ENCODE measurements at places on chromosomes 3 and 15.
A peak's percentile ranks its signal among the peaks of the same experiment; 100 is the strongest.

- DNase-seq: no peak
Measured at GRCh38 chr15:85421116-85421925, 40.9 kb downstream of the AKAP13 start.

- DNase-seq: no peak
Measured at GRCh38 chr15:49163678-49164077, 6.4 kb upstream of the GALK2 start.

- no peak for DNase-seq
Measured at GRCh38 chr3:175896655-175897054, 1037.5 kb downstream of the NAALADL2 start.

- no peak for DNase-seq
Measured at GRCh38 chr3:149848688-149849087, 35.7 kb downstream of the RNF13 start.

- no peak for DNase-seq
Measured at GRCh38 chr3:18389108-18389733, 35.9 kb downstream of the SATB1 start.

DNA sequence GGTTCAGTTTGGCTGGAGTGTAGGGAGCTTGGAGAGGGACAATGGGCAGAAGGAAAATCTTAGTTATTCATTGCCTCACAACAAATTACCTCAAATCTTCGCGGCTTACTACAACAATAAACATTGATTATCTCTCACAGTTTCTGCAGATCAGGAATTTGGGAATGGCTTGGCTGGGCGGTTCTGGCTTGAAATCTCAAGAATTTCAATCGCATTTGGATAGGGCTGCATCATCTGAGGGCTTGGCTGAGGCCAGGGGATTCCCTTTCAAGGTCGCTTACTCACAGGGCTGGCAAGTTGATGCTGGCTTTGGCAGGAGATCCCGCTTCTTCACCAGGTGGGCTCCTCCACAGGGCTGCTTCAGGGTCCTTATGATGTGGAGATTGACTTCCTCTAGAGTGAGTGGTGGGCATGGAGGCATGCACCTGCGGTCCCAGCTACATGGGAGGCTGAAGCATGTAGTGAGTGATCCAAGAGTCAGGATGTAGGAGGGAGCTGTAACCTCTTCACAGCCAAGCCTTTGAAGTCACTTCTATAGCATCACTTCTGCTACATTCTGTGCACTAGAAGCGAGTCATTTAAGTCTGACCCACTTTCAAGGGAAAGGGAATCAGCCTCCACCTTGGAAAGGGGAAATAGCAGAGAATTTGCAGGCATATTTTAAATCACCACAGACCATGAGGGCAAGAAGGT lies 63.1 kb downstream of the CDC25A start:
- DNase-seq: no peak

DNA sequence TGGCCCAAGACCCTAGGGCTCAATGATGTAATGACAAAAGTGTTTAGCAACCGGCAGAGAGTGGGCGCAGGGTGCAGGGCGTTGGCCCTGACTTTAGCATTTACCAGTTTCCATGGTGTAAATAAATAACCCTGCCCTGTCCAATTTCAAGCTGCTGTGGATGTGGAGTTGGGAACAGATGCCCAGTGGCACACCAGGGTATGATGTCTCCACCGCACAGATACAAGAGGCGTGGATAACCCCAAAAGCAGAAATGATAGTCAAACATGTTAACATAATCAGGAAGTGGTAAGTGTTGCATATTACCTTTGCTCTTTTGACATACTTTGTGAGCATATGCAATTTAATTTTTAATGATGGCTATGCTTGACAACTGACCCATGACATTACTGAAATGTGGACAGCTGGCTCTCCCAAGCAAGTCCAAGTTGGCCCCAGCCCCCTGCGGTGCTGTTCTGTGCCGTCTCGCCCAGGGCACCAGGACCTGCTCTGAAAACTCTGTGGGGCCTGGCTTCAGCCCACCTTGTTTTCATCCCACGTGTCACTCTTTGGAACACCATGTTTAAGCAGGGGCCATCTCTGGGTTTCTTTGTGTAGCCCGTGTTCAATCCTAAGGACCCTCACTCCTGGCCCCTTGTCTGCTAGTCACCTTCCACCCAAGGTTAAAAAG lies 10.8 kb upstream of the ANPEP start:
- DNase-seq: no peak

DNA sequence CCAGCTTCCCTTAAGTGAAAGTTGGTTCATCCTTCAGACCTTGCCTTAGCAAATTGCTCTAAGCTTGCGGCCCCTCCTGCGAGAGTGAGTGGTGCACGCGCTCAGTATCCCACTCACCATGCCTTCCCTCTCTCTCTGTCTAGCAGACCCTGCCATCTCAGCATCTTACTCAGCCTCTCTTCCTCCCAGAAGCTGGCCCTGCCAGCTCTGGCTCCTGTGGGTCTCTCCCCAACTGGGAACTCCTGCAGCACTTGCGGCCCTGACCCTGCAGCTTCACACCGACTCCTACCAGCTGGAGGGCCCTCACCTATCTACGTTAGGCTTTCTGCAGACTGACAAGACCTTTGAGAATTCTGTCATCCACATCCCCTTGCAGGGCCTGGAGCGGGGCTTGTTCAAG lies 286.1 kb upstream of the TLE3 start:
- no peak for DNase-seq

DNA sequence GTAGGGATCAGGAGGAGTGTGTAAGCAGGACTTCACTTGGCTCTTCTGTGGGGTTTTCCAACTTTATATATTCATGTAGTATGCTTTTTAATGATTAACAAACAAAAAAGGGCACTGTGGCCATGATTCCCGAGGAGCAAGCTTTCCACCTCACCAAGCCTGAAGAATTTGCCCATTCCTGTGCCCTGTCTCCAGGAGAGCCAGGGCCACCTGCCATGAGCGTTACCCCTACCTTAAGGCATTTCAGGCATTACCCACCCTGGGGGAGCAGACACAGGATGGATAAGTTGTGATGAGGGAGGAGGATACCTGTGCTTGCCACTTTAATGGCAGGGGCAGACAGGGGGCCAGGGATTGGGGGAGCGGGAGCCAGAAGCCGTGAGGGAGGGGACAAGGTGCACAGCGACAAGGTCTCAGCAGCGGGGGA lies 3.0 kb downstream of the TRPM1 start:
- no peak for DNase-seq

DNA sequence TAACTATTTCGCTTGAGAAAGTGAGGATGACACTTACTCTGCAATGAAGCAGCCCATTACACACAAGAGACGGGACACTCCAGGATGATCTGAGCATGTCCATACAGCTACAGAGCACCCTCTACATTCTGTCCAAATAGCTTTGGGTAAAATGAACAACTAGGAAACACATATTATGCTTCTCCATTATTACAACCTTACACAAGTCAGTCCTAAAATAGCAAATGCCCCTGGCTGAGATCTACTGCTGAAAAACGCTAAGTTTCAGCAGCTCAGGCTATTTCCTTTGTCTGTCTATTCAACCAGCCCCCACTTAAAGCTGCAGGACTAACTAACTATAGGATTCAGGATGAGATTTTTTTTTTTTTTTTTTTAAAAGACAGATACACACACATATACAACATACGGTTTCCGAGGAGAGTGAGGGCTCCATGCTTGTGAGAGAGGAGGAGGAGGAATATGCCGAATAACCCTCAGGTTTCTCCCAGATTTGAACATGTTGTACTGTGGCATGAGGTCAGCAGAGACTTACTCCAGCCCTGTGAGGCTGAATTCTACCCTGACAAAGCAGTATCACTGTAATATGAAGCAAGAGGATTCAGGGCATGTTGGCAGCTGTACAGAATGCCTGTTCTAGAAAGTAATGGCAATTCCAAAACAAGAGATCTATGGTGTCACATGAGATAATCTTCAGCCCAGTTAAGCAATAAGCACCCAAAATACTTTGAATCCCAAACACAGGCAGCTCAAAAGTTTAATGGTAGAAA lies 117.3 kb upstream of the PLXND1 start:
- no peak for DNase-seq

DNA sequence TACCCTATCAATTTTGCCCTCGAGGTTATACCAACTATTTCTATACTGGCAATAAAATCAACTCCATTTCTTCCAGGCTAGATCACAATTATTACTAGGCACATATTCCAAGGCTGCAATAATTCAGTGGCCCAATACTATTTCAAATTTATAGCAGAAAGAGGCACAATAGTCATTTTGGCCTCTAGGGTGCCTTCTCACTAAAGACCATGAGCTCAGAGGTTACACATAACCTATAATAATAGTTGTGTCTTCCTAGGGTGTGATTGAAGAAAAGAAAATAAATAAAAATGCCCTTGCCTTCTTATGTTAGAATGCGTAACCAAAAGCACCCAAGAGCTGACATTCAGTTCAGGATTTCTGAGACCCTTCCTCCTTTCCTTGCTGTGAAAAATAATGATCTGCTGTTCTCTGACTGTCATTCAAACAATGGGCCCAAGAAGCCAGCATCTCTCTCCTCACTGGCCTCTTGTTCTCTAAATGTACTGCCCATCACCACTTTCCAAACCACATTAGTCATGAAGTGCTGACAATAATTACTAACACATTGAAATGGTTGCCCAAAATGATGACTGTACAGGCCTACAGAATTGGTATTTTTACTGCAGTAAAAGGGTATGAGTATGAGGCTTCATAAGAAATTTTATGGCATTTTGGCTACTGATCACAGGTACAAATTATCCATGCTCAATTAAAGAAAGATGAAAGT lies 244.8 kb downstream of the LRRN1 start:
- DNase-seq: no peak

DNA sequence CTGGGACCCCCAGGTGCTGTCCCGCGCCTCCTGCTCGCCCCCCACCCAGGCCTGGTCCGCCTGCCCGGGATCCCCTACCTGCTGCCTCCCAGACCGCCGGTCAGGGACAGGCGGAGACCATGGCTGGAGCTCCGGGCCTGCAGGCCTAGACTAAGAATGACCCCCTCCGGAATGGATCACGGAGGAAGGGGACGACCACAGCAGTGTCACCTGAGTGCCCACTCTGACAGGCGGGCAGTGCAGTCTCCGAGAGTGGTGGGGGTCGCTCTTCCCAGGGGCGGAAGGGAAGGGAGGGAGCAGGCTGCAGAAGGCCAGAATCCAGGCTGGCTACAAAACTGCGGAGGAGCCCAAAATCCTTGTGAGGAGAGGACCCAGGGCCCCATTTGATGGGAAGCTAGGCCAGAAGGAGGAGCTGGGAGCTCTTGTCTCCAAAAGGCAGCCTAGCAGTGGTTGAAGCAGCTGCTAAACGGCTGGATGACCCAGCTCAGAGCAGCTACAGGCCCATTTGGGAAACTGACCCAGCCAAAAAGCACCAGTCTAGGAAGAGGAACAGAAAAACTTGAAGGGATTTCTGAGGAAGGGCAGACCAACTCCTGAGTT lies 908 bp upstream of the RAB43 start:
- no peak for DNase-seq

DNA sequence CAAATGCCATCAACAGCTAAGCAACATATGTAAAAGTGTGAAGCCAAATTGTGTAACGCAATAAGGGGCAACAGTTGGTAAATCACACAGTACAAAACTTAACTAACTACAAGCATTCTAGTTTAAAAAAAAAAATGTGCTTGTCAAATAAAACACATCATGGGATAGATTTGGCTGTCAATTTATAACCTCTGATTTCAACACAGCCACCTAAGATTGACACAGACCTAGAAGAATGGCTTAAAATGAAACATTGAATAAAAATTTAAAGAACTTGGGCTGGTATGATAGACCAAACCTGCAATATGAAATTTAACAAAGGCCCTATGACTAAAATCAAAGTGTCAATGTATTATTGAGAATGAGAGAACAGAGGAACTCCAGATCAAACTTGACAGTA lies 148.4 kb downstream of the NR1I2 start:
- no peak for DNase-seq

DNA sequence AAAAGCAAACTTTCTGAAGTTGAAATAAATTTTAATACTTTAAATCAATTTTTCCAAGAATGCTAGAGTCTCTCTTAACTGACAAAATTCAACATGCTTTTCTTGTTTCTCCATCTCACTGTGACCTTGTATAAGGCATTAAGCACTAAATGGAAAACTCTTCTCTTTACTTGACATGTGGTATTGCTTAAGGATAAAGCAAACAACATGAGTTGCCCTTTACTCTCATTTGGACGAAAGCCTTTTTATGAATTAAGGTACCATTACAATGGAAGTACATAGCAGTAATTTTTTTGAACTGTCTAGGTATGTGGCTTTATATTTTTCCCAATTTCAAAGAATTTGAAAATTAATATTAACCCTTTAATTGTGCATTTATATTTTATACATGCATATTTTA lies 1.4 kb downstream of the STRIT1 start:
- DNase-seq: no peak

DNA sequence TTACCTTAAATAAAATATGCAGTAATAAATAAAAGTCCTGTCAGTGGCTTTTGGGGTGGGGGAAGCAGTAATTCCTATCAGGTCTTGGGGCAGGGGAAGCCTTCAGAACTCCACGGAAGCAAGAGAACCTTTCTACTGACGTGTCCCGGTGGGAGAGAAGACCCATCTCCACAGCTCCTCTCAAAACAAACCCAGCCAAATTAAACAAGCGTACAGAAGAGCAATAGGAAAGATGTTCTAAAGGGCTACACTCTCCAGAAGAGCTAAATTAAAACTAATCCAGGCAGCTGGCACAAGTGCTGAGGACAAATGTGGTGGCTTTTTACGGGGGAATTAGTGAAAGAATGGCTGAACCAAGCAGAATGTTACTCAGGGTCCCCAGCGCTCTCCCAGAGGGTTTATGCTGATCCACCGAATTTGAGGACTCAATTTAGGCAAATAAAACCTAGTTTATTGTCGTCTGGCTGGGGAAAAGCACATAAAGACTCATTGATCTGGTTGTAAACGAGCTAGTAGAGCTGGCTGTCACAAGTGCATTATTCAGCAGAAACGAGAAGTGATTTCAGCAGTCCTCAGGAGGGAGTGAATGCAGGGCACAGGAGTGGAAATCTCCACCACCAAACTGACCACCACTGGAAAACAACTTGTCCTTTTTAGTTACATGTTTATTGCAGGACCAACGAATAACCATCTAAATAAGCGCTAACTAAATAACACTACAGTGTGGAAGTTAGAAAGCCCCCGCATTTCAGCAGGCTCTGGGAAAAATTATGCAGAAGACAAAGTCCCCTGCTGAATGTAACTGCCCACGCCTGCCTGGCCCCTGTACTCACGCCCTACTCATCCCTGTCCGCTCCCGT lies 13.5 kb downstream of the BFSP2 start:
- DNase-seq: no peak

- peak; percentile 6 for DNase-seq
Measured at GRCh38 chr3:129224984-129225393, 24.4 kb upstream of the COPG1 start.

- peak; percentile 41 for DNase-seq
Measured at GRCh38 chr3:120561251-120562045, 34.7 kb upstream of the NDUFB4 start.

DNA sequence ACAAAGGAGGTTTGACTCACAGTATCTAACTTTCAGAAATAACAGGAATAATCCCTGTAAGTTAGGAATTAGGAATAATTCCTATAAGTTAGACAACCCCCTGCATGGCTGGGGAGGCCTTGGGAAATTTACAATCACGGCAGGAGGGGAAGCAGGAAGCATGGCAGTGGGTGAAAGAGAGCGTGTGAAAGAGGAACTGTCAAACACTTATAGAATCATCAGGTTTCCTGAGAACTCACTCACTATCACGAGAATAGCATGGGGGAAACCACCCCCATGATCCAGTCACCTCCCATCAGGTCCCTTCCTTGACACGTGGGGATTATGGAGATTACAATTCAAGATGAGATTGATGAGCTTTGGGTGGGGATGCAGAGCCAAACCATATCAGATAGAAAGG lies 385.5 kb downstream of the IL20RB start:
- DNase-seq: no peak

- DNase-seq: no peak
Measured at GRCh38 chr15:90807074-90807785, 61.2 kb upstream of the FURIN start.

All from NCI-H1092 (cell line).